ENCODE measurements at places on chromosomes 1 and 21.

DNA sequence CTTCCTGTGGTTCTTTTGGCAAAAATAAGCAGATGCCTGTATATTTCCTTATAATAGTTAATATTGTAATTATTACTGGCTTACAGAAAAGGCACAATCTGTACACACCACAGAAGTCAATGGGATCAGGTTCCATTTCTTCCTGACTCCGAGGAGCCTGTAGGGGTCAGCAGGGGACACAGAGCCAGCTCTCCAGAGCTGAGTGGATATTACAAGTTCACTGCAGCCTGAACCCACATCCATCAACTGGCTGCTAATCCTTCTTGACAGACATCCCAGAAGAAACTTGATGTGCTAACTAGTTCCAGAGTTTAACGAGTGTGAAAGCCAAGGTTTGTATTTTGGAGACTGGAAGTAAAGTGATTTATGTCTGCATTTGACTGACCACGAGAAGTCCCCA, 203.8 kb downstream of the LMX1A start:
- no peak for DNase-seq

- no peak for DNase-seq
Observed at GRCh38 chr21:26756491-26757159, 88.6 kb downstream of the ADAMTS1 start.

DNA sequence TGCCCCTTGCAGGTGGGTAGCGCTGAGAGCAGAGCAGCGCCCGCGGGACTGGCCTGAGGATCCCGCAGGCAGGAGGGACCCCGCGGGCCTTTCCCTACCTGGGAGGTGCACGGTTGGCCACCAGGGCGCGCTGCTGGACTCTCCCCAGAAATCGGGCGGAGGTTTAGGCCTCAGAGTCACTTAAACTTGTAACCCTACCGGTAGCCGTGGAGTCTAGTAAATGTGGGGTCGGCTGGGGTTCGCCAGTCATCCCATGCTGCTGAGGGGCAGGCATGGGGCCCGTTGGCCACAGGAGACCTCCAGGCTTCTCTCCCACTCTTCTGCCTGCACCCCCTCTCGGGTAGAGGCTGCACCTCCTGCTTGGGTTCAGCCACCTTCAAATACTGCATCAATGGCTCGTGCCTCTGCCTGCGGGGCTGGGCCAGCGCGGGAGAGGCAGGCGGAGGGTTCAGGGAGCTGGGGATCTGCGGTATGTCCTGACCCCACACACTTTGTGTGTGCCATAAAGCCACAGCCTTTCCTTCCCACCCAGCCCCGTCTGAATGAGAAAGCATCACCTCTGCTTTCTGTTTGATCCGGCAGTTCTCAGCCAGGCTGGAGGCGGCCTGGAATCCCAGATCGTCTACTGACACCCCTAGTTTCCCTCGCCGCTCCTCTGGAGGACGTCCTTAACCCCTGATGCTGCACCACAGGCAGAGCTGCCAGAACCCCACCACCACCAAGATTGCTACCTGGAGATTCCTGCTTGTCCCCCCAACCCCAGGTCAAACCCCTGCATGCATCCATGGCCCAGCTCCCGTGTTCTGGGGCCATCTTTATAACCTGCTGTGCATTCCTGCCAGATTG, 12.3 kb upstream of the GSTM4 start:
- no peak for DNase-seq

DNA sequence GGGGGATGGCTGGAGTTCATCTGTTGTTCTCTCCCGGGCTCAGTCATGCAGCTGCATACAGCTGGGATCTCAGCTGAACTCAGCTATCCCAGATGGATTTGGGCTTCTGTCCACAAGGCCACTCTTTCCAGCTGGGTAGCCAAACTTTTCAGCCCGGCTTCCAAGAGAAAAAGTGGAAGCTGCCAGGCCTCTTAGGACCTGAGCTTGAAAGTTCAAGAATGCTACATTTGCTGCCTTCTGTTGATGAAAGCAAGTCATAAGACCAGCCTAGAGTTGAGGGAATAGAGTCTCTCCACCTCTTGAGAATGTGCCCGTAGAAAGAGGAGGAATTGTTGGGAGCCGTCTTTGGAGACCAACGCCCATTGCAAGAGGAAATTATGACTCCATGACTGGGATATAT, 95.3 kb downstream of the C1orf21 start:
- no peak for DNase-seq

DNA sequence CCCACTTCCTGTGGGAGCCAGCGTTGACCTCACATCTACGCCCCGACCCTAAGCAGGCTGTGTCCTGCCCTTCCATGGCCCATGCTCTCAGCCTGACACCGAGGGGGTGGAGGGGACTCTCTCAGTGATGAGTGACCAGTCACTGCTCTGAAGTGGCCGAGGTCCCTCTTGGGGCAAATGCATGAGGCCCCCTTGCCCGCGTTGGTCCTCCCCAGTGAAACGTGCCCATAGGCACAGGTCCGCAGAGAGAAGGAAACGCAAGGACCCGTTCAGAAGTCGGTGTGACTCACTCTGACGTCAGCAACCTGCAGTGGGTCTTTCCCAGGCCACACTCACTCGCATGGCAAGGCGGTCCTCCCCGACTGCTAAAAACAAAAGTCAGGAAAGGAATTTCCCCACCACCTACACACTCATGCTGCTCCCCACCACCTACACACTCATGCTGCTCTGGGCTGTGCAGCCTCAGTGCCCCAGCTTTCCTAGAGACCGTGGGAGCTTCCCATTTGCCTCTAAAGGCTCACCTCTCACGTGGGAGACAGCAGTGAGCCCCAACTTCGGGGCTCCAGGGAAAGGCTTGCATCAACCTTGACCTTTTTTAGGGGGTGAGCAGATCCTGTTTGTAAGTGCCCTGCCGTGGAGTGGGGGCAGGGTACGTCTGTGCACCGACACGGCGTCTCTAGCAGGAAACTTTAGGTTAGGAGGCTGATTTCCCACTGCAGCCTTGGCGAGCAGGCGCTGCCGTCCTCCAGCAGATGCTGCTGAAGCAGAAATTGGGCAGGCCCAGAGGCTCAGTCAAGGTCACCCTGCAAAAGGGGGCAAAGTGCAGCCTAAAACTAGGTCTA, 11.4 kb downstream of the UBASH3A start:
- DNase-seq: no peak

DNA sequence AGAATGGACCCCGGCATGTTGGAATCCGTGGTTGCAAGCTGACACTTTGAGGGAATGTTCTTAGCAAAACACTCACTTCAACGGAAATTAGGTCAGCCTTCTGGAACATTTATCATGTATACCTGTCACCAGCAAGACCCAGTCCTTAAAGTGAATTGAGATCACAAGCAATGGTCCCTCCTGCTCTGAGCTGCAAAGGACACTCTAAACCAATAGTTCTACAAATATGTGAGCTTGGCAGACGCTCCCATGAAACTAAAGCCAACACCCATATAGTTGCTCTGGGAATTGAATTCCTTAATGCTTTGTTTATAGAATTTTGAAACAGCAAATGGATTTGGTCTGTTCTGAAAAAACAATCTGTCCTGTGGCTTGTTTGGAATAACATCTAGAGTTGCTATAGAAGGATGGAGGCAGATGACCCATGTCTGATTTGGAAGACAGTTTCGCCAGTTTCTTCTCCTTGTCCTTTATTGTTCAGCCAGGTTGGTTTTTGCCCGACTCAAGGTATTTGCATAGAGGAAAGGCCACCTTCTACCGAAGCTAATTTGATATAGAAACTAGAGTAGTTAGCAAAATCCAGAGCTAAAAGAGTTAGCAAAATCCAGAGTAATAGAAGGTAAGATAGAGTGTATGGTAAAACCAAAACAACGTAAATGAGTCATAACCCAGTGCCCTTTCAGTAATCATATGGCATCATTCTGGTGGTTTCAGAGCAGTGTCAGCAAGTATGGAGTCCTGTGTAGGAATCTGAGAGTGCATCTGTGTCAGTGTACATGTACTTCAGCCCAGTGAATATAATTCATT, 236.2 kb downstream of the NFIA start:
- DNase-seq: no peak

DNA sequence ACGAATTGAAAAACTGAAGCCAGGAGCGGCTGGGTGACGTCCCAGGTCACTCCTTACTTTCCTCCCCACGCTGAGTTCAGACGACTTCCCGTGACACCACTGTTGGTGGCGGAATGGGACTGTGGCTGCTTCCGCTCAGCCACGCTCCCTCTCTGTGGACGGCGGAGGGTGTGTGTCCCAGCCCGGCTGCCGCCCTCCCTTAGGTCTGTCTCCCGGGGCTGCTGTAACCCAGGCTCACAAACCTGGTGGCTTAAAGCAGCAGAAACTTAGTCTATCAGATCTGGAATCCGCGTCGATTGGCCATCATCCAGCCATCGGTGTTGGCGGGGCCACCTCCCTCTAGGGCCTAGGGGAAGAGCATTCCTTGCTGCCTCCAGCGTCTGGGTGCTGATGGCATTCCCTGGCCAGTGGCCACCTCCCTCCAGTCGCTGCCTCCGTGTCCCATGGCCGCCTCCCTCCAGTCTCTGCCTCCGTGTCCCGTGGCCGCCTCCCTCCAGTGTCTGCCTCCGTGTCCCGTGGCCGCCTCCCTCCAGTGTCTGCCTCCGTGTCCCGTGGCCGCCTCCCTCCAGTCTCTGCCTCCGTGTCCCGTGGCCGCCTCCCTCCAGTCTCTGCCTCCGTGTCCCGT, 17.5 kb downstream of the TRPM2 start:
- DNase-seq: no peak

GRCh38 chr21:34330055-34330454, 33.8 kb upstream of the KCNE2 start:
- no peak for DNase-seq

GRCh38 chr1:27574871-27575831, 28.8 kb downstream of the AHDC1 start:
- DNase-seq: no peak

DNA sequence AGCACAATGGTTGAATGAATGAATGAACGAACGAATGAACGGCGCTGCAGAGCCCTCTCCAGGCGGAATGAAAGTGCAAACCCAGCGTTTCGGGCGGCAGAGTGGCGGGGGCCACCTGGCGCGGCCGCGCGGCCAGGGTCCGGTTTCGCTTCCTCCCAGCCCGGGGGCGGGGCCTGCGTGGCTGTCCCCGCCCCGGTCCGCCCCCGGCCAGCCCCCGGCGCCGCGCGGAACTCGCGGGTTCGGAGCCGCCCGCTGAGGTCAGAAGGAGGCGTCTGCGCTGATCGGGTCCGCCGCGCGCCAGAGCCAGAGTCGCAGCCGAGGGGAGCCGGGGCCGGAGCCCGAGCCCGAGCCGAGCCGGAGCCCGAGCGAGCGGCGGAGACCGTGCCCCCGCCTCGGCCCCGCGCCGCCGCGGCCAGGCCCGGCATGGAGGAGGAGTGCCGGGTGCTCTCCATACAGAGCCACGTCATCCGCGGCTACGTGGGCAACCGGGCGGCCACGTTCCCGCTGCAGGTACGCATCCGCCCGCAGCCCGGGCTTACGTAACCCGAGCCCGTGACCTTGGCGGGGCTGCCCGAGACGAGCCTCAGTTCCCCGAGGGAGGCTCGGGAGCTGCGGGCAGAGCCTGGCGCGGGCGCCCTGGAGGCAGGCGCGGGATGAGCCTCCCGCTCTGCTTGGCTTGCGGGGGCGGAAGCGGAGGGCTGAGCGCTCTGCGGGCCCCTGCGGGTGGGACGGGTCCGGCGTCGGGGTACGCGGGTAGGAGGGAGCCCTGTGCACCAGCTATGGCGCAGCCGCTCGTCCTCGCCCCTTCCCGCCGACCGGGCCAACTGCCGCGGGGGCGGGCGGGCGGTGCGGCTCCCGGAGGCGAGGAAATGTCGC, at the start of gene PDXK:
TSS of gene PDXK (plus strand) at position 258 of the 876 bp plus-strand sequence. CDS start at position 424, 166 bp downstream.
- peak; percentile 45 for DNase-seq

DNA sequence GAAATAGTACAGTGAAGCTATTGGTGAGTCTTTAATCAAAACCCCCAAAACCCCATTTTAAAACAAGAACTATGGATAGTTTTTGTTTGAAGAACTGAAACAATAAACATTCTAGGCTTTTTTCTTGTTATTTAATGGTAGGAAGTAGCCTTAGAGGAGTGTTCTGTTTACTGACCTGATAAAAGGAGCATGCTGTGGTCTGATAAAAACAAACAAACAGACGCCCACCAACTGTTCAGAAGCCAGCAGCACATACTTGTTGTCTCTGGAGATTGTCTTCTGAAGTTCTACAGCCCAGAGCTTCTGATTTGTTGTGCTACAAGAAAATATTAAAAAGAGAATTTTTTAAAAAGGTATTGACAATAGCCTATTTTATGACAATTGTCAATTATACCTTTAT, 54.1 kb upstream of the CFAP298 start:
- no peak for DNase-seq

GRCh38 chr1:8061210-8061609, 35.1 kb upstream of the ERRFI1 start:
- no peak for DNase-seq

DNA sequence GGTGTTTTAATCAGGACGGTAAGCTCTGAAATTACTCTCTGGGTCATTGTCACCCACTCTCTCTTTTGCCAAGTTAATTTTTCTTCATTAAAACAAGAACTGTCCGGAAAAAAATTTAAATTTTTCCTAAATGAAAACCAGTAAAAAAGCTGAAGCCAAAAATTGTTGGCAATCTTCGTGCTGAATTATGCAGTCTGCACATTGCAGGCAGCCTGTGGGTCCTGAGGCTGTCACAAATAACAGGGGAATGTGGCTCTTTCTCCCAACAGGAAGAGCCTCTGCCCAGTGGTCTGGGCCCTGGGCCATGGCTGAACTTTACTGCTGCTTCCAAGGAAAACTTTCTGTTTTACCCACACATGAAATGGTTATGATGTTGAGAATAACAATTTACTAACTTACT, 153.9 kb upstream of the SPAG17 start:
- DNase-seq: no peak

DNA sequence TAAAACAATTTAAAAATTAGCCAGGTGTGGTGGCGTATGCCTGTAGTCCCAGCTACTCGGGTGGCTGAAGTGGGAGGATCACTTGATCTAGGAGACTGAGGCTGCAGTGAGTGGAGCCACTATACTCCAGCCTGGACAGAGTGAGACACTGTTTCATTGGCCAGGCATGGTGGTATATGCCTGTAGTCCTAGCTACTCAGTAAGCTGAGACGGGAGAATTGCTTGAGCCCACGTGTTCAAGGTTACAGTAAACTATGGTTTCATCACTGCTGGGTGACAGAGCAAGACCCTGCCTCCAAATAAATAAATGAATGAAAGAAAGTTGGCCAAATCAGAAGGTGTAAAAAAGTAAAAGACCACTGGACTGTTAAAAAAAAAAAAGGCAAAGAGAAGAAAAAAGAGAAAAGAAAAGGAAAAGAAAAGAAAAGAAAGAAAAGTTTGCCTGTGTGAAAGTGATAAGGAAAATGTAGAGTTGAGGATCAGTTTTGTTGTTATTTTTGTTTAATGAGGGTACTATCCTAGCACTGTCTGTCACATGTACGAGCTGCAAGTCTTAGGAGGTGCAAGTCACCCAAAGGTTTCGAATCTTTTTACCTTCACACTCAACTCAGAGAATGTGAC, 52.3 kb downstream of the LUZP1 start:
- no peak for DNase-seq

DNA sequence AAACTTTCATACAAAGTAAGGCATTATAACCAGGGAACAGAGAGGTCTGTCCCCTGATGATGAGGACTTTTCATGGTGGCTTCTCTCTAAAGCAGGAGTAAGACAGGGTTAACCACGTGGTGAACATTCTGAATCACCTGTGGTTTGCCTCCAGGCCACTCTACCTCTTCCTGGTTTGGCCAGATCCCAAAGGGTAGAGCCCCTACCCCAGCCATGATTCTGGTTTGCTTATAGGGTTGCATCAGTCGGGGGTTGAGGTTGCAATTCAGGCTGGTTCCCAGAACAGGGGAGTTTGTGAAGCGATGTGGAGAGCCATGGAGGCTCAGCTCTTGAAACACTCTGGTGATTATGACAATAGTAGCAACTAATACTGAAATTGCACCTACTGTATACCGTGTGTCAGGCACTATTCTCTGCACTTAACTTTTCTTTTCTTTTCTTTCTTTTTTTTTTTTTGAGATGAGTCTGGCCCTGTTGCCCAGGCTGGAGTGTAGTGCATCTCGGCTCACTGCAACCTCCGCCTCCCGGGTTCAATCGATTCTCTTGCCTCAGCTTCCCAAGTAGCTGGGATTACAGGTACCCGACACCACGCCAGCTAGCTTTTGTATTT, 8.3 kb downstream of the CNR2 start:
- DNase-seq: no peak
